Stimulated activated CD8-positive, alpha-beta memory T cell treated with anti-CD3 and anti-CD28 coated beads, Interleukin-15, amount 100 ng/mL, for 24 hours (primary cell): ENCODE measurements at places on chromosomes 2 and 18.

GRCh38 chr18:2147476-2148230, 423.7 kb downstream of the METTL4 start:
- DNase-seq, result no peak

DNA sequence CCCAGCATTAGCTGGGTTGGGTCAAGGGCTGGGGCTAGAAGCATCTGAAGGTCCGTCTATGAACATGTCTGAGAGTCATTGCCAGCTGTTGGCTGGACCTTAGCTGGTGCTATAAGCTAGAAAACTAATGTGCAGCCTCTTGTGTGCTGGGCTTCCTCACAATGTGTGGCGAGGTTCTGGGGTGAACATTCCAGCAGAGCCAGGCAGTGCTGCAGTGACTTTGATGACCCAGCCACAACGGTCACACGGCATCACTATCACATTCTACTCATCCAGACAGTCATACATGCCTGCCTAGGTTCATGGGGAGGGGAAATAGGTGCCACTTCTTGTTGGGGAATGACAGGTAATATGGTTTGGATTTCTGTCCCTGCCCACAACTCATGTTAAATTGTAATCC, 260.5 kb downstream of the CYP26B1 start:
- DNase-seq, result no peak

DNA sequence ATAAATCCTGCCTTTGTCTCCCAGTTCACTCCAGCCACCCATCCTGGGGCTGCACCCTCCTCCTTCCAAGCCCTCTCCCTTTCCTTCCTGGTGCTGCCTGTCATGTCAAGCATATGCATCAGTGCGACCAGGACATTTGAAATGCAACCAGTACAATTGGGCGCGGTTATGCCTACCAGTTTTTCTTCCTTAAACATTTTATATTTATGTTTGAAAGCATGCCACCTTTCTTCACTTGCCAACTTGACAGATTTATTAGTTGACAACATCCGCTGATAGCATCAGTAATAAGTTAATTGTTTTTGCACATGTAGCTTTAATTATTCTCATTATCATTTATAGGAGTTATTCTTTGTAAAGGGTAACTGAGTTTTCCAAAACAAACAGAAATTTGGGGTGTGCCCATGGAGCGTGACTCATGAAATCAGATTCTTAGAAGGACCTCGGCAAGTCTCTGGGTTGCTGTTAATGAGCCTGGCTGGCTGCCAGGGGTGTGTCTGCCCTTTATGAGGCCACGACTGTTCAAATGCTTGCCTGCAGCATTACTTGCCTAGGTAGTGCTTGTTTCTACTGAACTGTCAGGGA, 32.8 kb upstream of the IL1B start:
- no peak for DNase-seq

- no peak for DNase-seq
Observed at GRCh38 chr18:48006415-48007175, 76.1 kb upstream of the SMAD2 start.

- DNase-seq, result no peak
Observed at GRCh38 chr2:209741953-209742352, 29.7 kb upstream of the UNC80 start.

- DNase-seq, result no peak
Observed at GRCh38 chr2:42890791-42891355, 98.5 kb upstream of the HAAO start.

GRCh38 chr2:62800618-62801017, 95.1 kb downstream of the EHBP1 start:
- DNase-seq, result no peak

- no peak for DNase-seq
Observed at GRCh38 chr18:25454730-25455129, 102.8 kb upstream of the ZNF521 start.

DNA sequence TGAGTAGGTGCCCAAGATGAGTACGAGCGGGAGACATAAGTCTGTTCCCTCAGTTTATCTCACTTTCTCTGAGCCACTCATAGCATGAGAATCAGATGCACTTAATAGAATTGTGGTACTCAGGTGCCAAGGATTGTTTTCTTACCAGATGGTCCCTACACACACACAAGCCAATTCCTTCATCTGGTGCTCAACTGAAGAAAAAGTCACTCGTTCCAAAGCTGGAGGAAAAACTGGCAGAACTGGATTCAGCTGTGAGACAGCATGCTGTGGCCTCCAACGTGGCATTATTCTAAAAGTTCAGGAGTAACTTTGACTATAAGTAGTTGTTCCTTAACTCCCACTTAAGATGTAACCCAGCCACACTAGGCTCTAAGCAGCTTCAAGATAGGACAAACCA, 33.4 kb upstream of the ABCA12 start:
- no peak for DNase-seq

DNA sequence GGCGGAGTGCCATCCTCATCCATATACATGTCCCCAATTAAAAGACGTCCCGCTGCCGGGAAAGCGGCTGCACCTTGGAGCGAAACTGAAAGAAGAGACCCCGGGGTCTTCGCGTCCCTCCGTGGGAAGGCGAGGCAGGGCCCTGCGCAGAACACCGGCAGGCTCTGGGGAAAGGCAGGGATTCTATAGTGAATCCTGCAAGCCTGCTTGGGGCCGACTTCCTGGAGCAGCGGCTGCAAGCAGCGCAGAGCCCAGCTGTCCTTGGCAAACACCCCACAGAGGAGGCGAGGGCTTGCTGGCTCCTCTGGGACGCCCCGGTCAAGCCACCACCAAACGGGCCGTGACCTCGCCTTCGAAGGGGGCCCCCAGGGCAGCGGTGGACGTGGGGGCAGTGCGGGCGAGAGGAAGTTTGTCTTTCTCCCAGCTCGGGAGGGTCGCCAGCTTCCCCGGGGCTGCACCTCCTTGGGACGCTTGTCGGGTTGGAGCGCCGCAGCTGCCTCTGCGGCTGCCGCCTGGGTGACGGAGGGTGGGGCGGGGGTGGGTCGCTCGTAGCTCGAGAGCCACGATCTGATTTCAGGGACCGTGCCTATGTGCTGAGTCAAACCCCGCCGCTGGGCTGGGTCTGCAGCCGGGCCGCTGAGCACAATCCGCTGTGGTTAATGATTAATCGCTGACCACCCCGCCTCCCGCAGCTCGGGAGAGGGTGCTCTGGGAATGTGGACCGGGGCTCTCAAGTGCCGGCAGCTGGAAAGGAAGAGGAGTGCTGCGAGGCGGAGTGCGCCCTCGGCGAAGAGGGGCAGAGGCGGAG, 486 bp upstream of the GPR39 start:
- no peak for DNase-seq

DNA sequence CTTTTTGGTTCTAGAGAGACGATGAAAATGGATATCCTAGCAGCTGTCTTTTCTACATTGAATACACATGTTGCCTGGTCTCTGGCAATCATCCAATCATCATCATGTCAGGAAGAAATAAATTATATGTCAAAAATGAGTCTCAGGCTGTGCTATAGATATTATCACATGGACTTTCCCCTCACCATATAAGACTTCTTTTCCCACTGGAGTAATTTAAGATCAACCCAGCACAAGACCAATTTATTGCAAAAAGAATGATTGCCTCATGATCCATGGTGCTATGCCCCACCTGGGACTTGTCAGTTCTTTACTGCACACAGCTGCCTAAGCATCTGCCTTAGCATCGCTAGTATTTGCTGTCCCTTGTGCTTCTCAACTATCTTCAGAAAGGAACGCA, 783.7 kb upstream of the TMEFF2 start:
- no peak for DNase-seq

- DNase-seq, result no peak
Observed at GRCh38 chr18:55031576-55031975, 72.3 kb upstream of the CCDC68 start.

GRCh38 chr2:177908182-177908581, 164.4 kb downstream of the PDE11A start:
- DNase-seq, result no peak

- no peak for DNase-seq
Observed at GRCh38 chr2:65537651-65538385, 105.4 kb upstream of the SPRED2 start.

GRCh38 chr2:214169281-214169680, 241.6 kb upstream of the VWC2L start:
- no peak for DNase-seq

GRCh38 chr2:18912225-18912888, 323.0 kb upstream of the NT5C1B start:
- DNase-seq, result no peak

- DNase-seq, result no peak
Observed at GRCh38 chr18:35888329-35888728, 84.2 kb upstream of the RMP24 start.

DNA sequence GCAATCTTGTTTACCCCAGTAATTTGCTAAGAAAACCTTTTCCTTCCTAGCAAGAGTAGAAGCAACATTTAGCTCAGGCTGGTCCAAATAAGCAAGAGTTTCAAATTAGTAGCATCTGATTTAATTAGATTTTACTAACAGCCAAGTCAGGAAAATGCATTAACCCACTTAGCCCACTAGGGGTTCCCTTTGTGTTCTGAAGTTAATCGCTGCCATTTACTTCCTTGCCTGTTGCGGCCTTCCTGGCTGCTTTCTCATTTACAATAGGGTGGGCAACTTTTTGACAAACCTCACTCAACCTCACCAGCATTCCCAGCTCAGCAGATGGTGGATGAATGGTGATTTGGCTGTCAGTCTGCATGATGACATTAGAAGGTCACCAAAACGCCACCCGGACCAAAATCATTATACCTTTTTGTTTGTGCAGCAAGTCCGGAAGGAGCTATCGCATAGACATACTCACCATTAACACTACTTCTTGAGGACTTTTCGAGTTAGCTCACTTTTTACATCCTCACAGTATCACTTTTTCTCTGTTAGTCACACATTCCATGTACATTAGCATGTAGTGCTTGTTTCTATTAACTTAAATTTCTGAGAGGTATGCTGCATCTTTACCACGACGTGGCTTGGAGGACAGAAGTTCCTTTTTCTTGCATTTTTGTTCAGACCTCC, 101.5 kb upstream of the SETBP1 start:
- DNase-seq, result no peak

GRCh38 chr2:219396863-219397457, 9.2 kb upstream of the DNPEP start:
- DNase-seq, result no peak

DNA sequence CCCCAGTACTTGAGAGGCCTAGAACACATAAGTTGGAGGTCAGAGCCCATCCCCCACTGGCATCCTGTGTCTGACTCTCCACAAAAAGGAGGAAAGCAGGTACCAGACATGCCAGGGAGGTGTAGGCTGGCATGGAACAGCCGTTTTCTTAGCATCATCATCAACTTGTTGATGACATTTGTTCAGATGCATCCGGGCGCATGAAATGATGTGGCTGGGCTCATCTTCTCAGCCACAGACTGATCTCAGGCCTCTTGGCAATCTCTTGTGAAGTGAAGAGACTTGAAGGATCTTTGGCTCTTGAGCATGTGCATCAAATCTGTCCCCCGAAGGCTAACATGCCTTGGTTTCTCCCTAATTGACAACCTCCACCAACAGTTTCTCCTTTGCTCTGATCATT, 243.3 kb downstream of the TSN start:
- no peak for DNase-seq

- no peak for DNase-seq
Observed at GRCh38 chr2:94871226-94872087, at the start of gene TEKT4. Gene TEKT4, plus strand, starts transcription at chr2:94871430. Its CDS starts 150 bp downstream, at chr2:94871580.

DNA sequence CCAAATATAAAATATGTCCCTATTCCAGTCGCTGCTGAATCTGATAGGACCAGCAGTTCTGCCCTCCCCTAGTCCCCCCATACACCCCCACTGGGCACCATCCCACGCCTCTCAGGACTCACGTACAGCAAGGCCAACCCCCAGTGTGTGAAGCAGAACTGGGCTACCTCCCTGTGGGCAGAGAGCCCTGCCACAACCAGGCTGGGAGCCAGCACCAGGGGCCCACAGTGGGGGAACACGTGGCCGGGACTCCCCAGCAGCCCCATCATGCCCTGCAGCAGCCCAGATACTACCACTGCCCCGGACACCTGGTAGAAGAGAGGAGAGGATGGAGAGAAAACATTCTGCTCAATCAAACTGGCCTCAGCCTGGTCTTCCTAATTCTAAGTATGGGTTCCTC, 1.3 kb downstream of the SLC23A3 start:
- no peak for DNase-seq
